ENCODE measurements at places on chromosomes 6 and 20.

GRCh38 chr6:123480986-123481385 lies 155.8 kb downstream of the TRDN start:
- no peak for DNase-seq

DNA sequence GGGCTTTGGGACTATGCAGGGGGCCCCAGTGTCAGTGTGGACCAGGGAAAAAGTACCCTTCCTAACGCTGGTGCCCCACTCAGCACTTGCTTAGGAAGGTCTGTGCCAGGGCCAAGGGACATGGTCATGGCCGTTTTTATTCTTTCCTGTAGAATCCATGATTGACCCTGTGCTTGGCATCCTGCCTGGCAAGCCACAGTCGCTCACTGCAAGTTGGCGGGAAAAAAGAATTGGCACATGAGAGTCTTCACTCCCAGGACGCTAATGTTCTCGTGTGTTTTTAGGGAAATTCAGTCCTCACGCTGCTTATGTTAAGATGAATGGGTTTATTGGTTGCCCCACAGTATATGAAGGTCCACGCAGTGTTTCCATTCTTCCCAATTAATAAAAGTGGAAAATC lies 253.4 kb downstream of the CDH4 start:
- no peak for DNase-seq

- DNase-seq = no peak
Measured at GRCh38 chr6:105644691-105645090, 241.8 kb upstream of the PREP start.

GRCh38 chr20:25214426-25214790 lies 18.9 kb downstream of the ENTPD6 start:
- DNase-seq = no peak

- DNase-seq = no peak
Measured at GRCh38 chr6:132007474-132008190, 56.5 kb upstream of the CCN2 start.

- DNase-seq = peak; percentile 73
Measured at GRCh38 chr20:33415948-33416347, 14.6 kb upstream of the CDK5RAP1 start.

- DNase-seq = no peak
Measured at GRCh38 chr6:143543435-143543834, 31.9 kb upstream of the FUCA2 start.

DNA sequence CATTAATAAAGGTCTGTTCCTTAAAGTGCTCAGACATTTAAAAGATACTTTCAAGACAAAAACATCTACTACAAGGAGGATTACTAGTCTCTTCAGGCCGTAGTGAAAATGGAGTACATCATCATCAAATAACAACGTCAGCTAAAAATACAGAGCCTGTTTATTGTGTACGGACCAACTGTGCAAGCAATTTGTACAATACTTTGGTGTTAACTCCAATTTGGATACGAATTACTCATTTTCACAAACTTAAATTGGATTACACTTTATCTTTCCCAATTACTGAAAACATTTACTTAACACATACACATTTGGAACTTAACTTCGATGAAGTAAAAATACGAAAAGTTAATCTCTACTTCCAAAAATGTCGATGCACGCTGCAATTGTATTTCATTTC lies 802 bp downstream of the CYP39A1 start:
- no peak for DNase-seq

All from iPS-NIHi11 (cell line).